Stromal cell of bone marrow (primary cell): ENCODE measurements at places on chromosomes 5 and 9.

DNA sequence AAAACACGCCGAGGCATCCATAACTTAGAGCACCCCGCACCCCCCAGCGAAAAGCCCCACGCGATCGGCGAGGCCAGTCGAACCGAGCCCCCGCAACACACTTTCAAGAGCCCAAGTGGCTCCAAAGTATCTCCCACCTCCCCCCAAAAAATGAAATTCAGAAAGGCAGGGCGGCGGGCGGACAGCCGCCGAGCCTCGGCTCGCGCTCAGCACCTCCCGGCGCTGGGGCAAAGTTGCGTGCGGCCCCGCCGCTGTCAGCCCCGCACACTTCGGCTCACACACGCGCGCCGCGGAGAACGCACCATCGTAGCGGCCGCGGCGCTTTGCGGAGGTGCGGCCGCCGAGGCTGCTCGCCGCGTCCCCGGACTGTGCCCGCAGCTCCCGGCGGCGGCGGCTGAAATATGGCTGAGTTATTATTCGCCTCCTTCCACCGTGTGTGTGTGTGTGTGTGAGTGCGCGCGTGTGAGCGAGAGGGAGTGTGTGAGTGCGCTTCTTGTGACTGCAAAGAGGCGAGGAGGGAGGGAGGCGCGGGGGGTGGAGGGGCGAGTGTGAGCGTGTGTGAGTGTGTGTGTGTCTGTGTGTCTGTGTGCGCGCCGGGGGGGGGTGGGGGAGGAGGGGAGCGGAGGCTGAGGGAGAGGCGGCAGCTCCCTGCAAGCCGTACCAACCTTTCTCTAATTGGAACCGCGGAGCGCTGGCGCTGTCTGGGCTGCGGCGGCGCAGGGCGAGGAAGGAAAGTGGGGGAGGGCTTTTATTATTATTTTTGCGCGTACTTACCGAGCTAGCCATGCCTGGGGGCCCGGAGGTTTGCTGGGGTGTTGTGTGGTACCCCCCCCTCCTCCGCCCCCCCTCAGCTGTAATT lies 599 bp downstream of the MLLT3 start:
- no peak for DNase-seq

GRCh38 chr5:52139888-52140615 lies 647.7 kb upstream of the ITGA1 start:
- DNase-seq, result no peak

- no peak for DNase-seq
These were observed 47.2 kb downstream of the RFX3 start for GRCh38 chr9:3478549-3478953.

GRCh38 chr9:4662108-4662988 lies at the start of gene PLPP6:
PLPP6 (plus strand) TSS chr9:4662294; CDS start chr9:4662376, 82 bp downstream.
- peak; percentile 69 for DNase-seq

GRCh38 chr5:159533197-159533596 lies 202.9 kb upstream of the IL12B start:
- no peak for DNase-seq

GRCh38 chr5:139698490-139699146 lies 50.5 kb downstream of the CXXC5 start:
- no peak for DNase-seq

GRCh38 chr5:54009828-54010227 lies 300.5 kb downstream of the ARL15 start:
- no peak for DNase-seq

DNA sequence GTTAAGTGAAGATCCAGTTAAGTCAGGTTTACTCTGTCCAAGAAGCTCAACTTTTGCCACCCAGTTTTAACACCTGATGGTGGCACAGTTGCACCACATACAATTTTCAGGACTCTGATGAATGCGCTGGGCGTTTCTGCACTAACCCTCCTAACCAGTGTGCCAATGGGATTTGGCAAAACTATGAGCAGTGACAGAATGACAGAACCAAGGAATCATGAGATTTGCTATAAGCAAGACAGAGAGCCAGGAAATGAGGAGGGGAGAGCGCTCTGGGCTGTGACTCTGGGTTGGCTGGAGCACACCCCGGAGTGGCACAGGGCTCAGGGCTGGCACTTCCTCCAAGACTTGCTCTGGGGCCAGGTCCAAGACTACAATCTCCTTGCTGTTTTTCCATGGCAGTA lies 84.1 kb downstream of the SH3PXD2B start:
- no peak for DNase-seq

- DNase-seq, result peak; percentile 96
These were observed 65.2 kb downstream of the ZNF366 start for GRCh38 chr5:72441862-72442540.

DNA sequence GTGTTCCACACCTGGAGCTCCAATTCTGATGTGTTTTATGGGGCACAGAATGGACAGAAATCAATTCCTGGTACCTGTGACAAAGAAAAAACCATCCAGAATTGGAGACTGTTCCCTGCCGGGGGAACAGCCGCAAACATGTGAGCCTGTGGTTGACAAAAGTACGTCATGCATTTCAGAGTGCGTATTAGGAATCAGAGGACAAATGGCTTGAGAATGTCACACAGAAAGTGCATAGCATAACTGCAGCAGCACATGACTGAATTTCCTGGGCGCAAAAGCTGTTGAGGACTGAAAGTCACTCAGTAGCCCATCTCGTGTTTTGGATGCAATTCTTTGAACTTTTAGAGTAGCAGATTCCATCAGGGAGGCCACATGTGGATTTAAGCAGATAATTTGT lies 85.1 kb downstream of the TRIO start:
- no peak for DNase-seq

DNA sequence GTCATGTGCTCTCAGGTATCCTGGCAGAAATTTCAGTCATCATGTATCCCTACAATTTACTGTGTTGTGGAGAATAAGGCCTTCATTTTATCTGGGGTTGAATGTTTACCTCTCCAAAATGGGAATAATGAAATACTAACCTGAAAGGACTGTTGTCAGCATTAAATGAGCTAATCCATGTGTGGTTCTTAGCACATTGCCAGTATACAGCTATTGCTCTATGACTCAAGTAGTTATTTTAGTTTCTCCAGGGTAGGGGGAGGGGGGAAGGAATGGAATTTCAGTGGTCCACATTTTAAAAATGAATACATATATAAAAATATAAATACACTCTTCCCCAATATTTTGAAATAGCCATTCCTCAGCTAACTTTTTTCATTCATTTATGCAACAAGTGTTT lies 3.5 kb downstream of the PAM start:
- no peak for DNase-seq

GRCh38 chr5:57186194-57186593 lies 12.3 kb downstream of the GPBP1 start:
- no peak for DNase-seq

- DNase-seq, result no peak
These were observed 127.8 kb upstream of the RAPGEF1 start for GRCh38 chr9:131867611-131868192.

DNA sequence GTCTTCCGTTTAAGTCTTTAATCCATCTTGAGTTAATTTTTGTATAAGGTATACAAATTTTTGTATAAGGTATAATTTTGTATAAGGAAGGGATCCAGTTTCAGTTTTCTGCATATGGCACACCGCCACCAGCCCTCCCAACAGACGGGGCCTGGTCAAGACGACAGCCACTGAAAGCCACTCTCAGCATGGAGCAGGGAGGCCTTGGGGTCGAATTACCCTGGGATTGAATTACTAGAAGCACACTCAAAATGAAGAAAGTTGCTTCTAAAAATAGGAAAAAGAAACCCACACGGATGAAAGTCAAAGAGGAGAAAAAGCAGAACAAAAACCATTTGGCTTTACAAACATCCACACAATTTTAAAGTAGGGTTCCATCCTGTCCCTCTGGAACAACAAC lies 586.2 kb upstream of the ADAMTS16 start:
- no peak for DNase-seq

GRCh38 chr9:89096807-89097206 lies 81.8 kb downstream of the SHC3 start:
- no peak for DNase-seq

GRCh38 chr9:131640438-131641137 lies 95.3 kb downstream of the PRRT1B start:
- no peak for DNase-seq

DNA sequence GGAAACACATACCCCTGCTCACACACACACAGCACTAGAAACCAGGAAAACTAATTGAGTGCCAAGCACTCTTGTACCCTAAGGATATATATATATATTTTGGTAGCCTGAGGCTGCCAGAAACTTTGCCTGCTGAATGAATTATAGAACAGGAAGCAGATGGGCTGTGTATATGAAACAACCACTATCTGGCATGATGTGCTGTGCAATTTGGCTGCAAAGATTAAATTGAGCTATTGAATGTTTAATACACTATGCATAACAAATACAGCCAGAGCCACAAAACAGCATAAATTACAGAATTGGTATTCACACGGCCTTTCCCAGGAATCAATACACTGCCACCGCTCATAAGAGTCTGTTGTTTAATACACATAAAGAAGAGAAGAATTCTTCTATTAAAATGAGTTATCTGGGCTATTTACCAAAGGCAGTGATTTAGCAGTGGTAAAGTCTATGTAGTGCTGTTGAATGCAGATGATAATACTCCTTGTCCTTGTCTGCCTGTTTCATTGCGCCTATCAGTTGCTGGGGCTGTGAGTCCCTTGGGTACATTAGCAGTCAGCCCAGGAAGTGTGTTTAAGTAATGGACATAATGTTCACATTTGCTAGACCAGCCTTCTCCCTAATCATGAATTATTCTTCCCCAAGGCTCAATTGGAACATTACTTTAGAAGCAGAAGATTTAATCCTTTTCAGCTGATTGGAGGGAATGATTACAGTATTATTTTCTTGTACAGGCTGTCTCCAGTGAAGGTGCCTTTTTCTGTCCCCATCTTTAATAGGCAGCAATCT lies 294.3 kb downstream of the TLE1 start:
- DNase-seq, result no peak

DNA sequence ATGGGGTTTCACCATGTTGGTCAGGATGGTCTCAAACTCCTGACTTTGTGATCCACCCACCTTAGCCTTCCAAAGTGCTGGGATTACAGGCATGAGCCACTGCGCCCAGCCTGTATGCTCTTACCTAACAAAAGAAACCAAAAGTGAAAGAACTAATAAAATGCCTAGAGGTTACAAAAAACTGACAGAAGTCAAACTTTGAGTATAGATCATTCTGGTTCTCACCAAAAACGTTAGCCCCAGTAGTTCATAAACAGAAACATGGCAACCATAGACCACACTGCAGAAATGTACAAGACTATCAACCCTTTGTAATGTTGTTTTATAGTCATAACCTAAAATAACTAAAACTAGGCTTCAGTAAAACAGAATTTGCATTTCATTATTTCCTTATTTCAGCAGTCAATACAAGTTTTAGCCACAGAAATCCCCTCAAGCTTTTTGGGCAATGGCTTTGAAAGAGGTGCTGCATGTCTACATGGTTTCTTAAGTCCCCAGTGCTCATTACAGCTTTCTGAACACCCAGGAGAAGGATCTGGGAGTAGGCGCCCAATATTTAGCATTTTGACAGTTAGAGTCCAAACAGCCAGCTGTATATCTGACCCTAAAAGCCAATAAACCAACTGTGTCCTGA lies 72.5 kb downstream of the EPB41L4A start:
- no peak for DNase-seq

GRCh38 chr9:128159784-128160602 lies at the start of gene BBLN:
BBLN (plus strand) TSS chr9:128160265; CDS start chr9:128160408, 143 bp downstream.
- peak; percentile 78 for DNase-seq

DNA sequence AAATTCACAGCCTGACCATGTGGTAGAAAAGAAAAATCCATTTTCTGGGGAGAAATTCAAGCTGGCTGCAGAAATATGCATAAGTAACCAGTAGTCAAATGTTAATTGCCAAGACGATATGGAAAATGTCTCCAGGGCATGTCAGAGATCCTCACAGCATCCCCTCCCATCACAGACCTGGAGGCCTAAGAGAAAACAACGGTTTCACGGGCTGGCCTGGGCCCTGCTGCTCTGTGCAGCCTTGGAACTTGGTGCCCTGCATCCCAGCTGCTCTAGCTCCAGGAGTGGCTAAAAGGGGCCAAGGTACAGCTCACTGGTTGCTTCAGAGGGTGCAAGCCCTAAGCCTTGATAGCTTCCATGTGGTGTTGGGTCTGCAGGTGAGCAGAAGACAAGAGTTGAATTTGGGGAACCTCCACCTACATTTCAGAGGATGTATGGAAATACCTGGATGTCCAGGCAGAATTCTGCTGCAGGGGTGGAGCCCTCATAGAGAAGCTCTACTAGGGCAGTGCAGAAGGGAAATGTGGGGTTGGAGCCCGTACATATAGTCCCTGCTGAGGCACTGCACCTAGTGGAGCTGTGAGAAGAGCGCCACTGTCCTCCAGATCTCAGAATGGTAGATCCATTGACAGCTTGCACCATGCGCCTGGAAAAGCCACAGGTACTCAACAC lies 49.7 kb downstream of the PTBP3 start:
- no peak for DNase-seq

- peak; percentile 18 for DNase-seq
These were observed 74.3 kb downstream of the KIAA0825 start for GRCh38 chr5:94544031-94544650.

DNA sequence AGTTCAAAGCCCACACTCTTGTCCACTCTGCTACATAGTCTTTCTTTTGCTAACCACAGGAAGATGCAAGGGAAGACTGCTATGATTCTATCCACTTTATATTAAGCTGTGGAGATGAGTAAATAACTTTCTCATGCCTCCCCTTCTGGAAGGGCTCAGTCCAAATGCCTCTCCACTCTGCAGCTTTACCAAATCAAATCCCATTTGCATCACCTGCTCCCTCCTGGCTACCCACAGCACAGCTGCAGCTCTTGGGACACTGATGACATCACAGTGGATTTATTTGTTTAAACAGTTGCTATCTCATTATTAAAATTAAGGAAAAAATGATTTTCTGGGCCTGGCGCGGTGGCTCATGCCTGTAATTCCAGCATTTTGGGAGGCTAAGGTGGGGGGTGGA lies 1544.9 kb upstream of the WWC1 start:
- no peak for DNase-seq

- no peak for DNase-seq
These were observed 7.4 kb upstream of the RNF183 start for GRCh38 chr9:113310538-113310937.

DNA sequence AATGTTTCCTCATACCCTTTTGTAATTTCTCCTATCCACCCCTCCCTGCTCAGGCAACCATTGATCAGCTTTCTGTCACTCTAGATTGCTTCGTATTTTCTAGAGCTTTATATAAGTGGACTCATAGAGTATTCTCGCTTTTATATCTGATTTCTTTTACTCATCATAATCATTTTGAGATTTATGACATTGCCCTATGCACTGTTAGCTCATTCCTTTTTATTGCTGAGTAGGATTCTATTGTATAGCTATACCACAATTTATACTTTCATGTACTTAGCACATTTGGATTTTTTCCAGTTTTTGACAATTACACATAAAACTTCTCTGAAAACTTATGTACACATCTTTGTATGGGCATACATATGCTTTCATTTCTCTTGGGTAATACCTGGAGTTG lies 68.9 kb downstream of the MEGF10 start:
- DNase-seq, result no peak

DNA sequence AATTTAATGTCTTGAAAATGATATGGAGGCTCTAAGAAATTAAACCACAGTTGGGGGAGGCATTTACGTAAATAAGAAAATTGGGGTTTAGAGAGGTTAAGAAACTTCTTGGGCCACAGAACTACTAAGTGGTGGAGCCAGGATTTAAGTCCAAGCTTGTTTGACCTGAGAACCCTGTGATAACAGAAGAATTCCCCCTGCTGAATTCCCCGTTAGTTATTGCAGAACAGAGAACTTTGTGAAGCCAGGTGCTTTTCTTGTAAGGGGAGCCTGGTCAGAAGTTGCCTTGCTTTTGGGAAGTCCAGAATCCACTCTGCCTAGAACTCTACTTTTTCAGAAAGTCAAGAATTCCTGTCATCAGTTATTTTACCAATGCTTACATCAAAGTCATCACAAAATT lies 309.3 kb upstream of the SEMA6A start:
- DNase-seq, result no peak

- no peak for DNase-seq
These were observed 35.9 kb upstream of the HSPA9 start for GRCh38 chr5:138610918-138611677.
